A375 (cell line): ENCODE measurements at places on chromosomes 2 and 18. TPM values are rescaled to one million over a fixed set of nuclear protein-coding genes. Genes with fewer than 3 reads are reported as not detected.

Gene EHD3
- total RNA-seq, result 22.9 and 23.2 TPM in 2 replicates

Gene INO80D
- 4.0 and 6.9 TPM in 2 replicates for total RNA-seq

Gene UGT1A10
- not detected in 2 replicates for total RNA-seq

Gene SERPINB11
- not detected in 2 replicates for total RNA-seq

Gene ZC3H15
- 83.6 and 97.5 TPM in 2 replicates for total RNA-seq

Gene EN1
- 1.1 and 2.2 TPM in 2 replicates for total RNA-seq

Gene PTPRN
- total RNA-seq, result 2.8 and 3.5 TPM in 2 replicates

Gene DSG2
- total RNA-seq, result 10.6 and 12.3 TPM in 2 replicates

Gene STAT4
- 0.11 TPM in 1 of 2 replicates, not detected in the other for total RNA-seq

Gene CFAP221
- total RNA-seq, result not detected in 2 replicates

Gene ECEL1
- not detected in 2 replicates for total RNA-seq

Gene REEP1
- total RNA-seq, result 1.3 and 1.4 TPM in 2 replicates

Gene UGT1A5
- not detected in 2 replicates for total RNA-seq

Gene ALLC
- total RNA-seq, result 0.41 TPM in 1 of 2 replicates, not detected in the other

Gene HOXD9
- 5.4 and 5.7 TPM in 2 replicates for total RNA-seq

Gene PAIP2B
- 0.27 and 0.34 TPM in 2 replicates for total RNA-seq

Gene COL4A3
- total RNA-seq, result not detected in 2 replicates

Gene PRKAG3
- total RNA-seq, result not detected in 2 replicates

Gene ZNF521
- 10.4 and 12.2 TPM in 2 replicates for total RNA-seq

Gene TTN
- 0.38 and 1.5 TPM in 2 replicates for total RNA-seq

Gene CNTNAP5
- 0.11 TPM in 1 of 2 replicates, not detected in the other for total RNA-seq

Gene ELP2
- total RNA-seq, result 113 and 114 TPM in 2 replicates
